ENCODE measurements at places on chromosomes 11 and 22. TPM values are rescaled to one million over a fixed set of nuclear protein-coding genes. Genes with fewer than 3 reads are reported as not detected.

GRCh38 chr11:36890121-36890679 lies 292.2 kb upstream of the RAG2 start:
- DNase-seq: no peak

DNA sequence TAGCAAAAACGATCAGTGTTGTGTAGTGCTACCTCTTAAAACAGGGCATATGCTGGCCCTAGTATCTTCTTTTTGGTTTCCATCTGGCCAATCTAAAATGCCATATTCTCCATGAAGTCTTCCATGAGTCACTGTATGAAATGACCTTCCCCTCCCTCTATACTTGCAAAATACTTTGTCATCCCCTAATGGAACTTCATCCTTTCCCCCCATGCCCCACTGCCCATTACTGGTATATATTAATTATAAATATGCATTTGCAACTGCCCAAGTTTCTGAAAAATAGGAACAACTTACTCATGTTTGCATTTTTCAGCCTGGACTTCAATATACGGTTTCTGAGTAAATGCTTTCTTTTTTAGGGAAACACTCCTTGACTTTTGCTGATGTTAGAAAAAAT lies 4.5 kb downstream of the APIP start:
- no peak for DNase-seq

Gene POU2AF2
- total RNA-seq: not detected

DNA sequence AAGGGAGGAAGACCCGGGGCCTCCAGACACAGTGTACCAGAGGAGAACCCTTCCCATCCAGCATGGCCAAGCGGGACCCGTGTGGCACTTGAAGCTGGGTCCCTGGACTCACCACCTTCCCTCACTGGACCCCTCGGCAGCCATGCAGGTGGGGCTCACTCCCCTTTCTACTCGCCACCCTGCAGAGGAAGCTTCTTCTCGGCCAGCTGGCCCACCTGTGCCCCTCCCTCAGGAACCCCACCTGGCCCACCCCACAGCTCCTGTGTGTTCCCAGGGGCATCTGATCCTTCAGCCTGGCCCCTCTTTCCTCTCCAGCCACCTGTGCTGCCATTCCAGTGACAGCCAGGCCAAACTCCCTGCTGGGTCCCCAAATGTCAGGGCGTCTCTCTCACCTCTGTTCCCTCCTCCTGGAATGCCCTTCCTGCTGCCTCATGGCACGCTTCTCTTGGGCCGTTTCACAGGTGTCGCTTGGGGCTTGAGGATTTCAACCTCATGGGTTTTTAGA lies 38.0 kb downstream of the IGF2 start:
- DNase-seq: no peak

Gene PKNOX2
- 5.3 TPM for total RNA-seq
